NCI-H748 treated with DMSO at 0.1 percent for 48 hours (cell line): ENCODE measurements at places on chromosomes 2 and 18.

DNA sequence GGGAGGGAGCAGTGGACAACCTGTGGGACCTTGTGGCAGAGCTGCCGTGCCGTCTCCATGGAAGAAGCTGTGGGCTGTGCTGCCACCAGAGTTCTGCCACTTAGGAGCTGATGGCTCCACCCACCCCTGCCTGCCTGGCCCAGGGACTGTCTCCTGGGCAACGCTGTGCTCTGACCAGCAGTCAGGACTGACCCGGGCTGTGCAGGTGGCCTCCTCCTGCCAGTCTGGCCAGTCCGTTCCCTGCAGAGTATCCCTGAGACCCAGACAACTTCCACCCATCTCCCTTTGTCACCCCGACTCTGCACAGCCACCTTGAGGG lies 12.8 kb downstream of the ASIC4 start:
- peak; percentile 25 for DNase-seq

DNA sequence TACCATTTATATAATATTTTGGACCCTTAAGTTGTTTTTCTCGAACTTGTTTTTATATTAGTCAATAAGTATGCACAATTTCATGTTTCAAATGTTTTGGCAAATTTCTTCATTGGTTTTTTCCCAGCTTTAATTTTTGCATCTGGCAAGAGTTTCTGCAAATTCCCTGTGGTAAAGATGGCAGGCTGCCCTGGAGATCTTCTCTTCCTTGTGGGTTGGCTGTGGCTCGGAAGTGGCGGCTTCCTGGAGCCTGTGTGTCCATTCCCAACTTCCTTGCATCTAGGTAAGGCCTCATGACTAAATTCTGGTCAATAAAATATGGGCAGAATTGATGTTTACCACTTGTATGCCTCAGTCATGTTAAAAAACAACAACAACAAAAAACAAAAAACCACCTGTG lies 818.6 kb downstream of the EPHA4 start:
- no peak for DNase-seq

DNA sequence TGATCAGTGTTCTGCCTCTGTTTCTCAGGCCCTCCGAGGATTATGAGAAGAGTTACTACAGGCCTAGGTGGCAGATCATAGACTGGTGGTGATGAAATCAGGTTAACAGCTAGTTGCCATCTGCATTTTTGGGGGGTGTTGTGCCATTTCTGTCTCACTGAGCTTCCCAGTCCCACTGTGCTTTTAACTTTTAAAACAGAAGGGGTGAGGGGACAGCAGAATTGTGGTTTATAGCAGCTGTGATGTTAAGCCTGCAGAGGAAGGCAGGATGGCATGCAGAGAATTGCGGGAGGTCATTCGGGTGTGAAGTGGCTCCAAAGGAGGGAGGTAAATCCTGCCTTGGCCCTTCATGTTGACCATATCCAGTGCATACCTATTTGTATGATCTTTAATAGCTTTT lies 5.0 kb downstream of the CAB39 start:
- DNase-seq = no peak

- DNase-seq = no peak
These were observed 17.6 kb upstream of the CD28 start for GRCh38 chr2:203688798-203689197.

- no peak for DNase-seq
These were observed 131.4 kb upstream of the LHCGR start for GRCh38 chr2:48886919-48887318.

GRCh38 chr2:227207573-227207972 lies 43.1 kb downstream of the COL4A3 start:
- DNase-seq = no peak

GRCh38 chr2:2645162-2645855 lies 314.2 kb upstream of the MYT1L start:
- no peak for DNase-seq

- DNase-seq = no peak
These were observed 60.6 kb downstream of the GBX2 start for GRCh38 chr2:236107536-236107935.

DNA sequence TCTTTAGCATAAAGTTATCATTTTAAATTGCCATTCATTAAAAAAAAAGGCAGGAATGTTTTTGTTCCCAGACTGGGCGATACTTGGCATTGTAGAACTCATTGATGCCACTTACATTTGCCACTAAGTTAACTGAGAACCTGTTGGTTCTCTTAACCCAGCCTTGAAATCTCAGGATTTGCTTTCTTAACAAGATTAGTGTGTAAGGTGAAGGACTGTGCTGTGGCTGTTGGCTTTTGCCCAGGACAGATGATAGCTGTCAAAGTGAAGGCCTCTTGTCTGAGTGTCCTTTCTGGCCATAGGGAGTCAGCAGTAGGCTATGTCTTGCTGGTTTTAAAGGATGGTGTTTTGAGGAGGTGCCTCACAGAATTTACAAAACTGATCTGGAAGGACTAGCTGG lies 2.6 kb downstream of the DPYSL5 start:
- DNase-seq = peak; percentile 11
